ENCODE measurements at places on chromosomes 13 and 19. TPM values are rescaled to one million over a fixed set of nuclear protein-coding genes. Genes with fewer than 3 reads are reported as not detected.

The TMEM147 gene
- total RNA-seq, result 124 TPM

The C19orf38 gene
- 1.1 TPM for total RNA-seq

The CLEC4M gene
- total RNA-seq, result not detected

The PSMC4 gene
- total RNA-seq, result 165 TPM

The CD70 gene
- total RNA-seq, result 0.64 TPM

The EDNRB gene
- 1.7 TPM for total RNA-seq

The ADGRE1 gene
- not detected for total RNA-seq

The GRAMD1A gene
- 23.9 TPM for total RNA-seq

The TRAPPC6A gene
- 26.9 TPM for total RNA-seq

The SIGLEC12 gene
- not detected for total RNA-seq

The LAIR2 gene
- total RNA-seq, result not detected

The CYP4F3 gene
- not detected for total RNA-seq

The RPL18 gene
- total RNA-seq, result 1,744 TPM

The PROZ gene
- not detected for total RNA-seq

The CYP4F8 gene
- total RNA-seq, result not detected

The SIGLECL1 gene
- total RNA-seq, result not detected

The TEX101 gene
- total RNA-seq, result not detected

The PNMA8A gene
- total RNA-seq, result 89.0 TPM

The KLK4 gene
- not detected for total RNA-seq

The CBY2 gene
- not detected for total RNA-seq

The TMPRSS9 gene
- not detected for total RNA-seq

The ZNF93 gene
- total RNA-seq, result 23.3 TPM

The FXYD1 gene
- total RNA-seq, result 22.9 TPM

The MAST3 gene
- 5.8 TPM for total RNA-seq

Measured in myocyte (in vitro differentiated cells).